ENCODE measurements at places on chromosomes 2 and 18.

DNA sequence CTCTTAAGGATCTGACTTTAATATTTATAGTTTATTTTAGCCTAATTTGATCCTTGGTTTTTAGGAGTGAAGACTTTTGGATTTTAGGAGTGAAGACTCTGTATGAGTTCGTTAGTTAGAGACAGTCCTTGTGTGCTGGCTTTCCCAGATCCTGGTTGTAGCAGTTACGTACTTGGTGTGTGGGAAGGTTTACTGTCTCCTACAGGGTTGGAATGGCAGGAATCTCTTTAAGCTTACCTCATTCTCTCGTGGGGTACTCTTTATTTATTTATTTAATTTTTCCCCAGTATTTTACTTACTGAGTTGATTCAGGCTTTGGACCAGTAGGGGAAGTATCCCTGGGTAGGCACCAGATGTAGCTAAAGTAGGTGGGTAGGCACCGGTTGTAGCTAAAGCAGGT lies 1.8 kb upstream of the CXCR2 start:
- DNase-seq = no peak

DNA sequence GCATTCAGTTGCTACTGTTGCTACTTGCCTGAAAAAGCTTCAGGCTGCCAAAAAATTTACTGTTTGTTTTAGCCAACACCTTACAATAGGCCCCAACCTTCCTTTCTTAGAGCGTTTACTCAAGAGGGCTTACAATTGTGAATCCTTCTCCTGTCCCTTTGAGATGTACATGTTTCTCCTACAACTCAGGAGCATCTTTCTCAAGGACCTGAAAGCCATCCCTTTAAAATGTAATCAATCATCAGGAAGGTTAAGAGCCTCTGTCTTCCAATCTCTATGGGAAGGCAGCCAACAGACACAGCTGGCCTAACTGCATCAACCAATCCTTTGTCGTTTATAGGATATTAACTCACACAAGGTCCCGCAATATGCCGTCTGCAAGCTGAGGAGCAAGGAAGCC lies 3.4 kb upstream of the IER3IP1 start:
- no peak for DNase-seq

GRCh38 chr18:51739044-51739666 lies 541.7 kb upstream of the MEX3C start:
- DNase-seq = no peak

- peak; percentile 54 for DNase-seq
Measured at GRCh38 chr2:213220967-213221603, 63.2 kb upstream of the SPAG16 start.

DNA sequence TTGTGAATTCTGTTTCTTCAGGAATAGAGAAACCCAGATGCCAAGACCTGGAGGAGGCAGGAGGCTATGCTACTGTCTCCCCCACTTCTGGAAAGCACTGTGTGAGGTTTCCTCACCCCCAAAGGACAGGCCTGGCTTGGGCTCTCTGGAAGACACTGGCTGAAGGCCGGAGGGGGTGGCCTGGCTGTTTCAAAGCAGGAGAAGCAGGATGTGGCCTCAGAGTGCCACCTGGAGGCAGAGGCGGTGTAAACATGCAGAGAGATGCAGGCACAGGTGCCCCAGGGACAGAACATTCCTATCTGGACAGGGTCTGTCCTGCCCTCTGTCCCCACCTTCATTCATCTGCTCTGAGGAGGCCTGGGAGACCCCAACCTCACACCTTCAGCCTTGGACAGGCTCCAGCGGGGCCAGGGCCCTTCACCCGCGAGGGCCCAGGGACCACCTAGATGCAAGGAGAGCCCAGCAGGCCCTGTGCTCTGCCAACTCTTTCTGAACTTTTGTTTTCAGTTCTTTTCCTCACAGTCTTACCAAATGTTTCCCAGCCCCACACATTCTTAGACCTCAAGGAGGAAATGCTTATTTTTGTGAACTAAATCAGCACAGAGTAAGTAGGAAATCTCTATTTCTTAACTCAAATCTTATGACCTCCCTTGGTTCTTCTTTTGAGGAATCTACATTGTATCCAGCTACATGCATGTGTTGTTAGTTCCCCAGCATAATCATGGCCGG lies 79.2 kb downstream of the LONRF2 start:
- peak; percentile 84 for DNase-seq

GRCh38 chr2:174563530-174564282 lies 33.9 kb downstream of the WIPF1 start:
- DNase-seq = no peak

- peak; percentile 6 for DNase-seq
Measured at GRCh38 chr2:105361102-105361889, 24.0 kb downstream of the C2orf49 start.

DNA sequence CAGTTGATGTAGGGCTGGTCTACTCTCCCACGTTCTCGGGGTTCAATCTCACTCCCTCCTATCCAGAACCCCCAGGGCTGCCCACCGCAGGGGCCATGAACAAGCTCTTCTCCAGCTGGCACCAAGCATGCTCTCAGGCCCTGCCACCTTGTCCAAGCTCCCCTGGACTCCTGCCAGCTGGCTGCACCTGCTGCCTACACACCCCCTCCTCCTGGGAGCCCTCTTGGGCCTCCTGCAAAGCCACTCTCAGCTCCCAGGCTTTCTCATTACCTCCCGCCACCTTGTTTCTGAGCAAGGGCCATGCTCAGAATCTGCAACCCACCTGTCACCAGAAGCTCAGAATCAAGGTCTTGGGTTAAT lies 56.0 kb downstream of the HDAC4 start:
- DNase-seq = no peak

DNA sequence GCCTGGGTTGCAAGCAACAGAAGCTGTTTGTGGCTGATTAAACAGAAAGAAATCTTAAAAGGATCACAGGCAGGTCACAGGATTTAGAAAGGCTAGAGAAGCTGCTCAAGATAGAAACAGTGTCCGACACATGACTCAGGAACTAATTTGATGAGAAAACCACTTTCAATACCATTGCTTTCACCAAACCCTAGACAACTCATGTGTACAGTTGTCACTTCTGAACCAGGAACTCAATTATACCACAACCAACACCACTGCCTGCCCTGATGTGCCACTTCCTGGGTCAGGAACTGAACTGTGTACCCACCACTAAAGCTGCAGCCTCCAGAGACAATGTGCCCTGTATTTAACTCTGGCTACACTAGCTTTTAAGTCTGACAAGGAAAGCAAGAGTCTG lies 56.0 kb downstream of the TMEM247 start:
- peak; percentile 39 for DNase-seq

DNA sequence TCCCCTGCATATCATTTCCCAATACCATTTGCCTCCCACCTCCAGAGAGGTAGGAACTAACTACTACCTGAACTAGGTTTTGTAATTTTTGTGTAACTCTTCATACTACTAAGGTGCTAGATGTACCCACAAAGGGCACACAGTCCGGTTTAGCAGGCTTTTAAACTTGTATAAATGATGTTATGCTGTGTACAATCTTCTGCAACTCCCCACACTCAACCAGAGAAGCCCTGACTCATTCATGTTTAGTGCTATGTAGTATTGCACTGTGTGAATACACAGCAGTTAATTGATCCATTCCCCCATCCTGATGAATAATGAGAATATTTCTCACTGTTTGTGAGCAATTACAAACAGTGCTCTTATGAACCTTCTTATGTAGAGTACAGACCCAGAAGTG lies 285.6 kb downstream of the SMAD2 start:
- no peak for DNase-seq

DNA sequence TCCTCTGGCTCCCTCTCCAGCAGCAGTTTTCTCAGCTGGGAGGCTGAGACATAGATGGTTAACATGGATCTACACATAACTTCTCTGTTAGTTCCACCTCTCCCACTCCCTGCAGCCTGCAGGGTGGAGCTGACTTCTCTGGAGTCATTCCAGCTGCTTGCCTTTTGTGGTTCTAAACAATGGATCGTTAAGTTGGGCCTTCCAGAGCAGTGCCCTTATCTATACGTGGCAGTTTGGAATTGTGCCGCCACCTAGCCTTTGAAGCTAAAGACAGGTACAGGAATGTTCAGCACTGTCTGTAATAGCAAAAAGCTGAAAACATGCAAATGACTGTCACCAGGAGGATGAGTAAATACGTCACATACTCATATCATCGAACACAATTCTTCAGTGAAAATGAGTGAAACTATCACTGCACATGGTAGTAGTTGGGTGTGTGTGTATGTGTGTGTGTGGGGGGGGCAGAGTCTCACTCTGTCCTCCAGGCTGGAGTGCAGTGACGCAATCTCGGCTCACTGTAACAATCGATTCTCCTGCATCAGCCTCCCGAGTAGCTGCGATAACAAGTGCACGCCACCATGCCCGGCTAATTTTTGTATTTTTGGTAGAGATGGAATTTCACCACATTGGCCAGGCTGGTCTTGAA lies 50.3 kb downstream of the SH2D6 start:
- DNase-seq = no peak

- no peak for DNase-seq
Measured at GRCh38 chr18:73805991-73806390, 341.6 kb downstream of the FBXO15 start.

GRCh38 chr2:148907085-148907785 lies 32.2 kb downstream of the KIF5C start:
- peak; percentile 22 for DNase-seq

- DNase-seq = no peak
Measured at GRCh38 chr2:10654069-10654468, 35.7 kb downstream of the NOL10 start.

GRCh38 chr2:53752385-53752784 lies 15.2 kb upstream of the CHAC2 start:
- no peak for DNase-seq

DNA sequence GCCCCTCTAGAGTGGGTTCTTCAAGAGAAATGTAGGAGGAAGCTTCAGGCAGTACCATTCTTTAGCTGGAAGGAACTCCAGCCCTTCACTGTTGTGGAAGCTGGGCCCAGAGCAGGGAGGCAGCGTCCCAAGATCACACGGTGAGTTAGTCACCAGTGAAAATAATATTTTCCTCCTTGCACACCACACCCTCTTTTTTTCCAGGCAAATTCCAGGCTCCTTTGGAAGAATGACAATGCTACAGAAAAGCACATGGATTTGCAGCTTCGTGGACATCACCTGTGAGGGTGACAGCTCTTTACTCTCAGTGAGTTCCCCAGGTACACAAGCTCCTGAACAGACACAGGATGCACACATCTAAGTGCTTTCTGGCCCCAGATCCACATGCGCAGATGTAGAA lies 157.1 kb downstream of the COL6A3 start:
- no peak for DNase-seq

DNA sequence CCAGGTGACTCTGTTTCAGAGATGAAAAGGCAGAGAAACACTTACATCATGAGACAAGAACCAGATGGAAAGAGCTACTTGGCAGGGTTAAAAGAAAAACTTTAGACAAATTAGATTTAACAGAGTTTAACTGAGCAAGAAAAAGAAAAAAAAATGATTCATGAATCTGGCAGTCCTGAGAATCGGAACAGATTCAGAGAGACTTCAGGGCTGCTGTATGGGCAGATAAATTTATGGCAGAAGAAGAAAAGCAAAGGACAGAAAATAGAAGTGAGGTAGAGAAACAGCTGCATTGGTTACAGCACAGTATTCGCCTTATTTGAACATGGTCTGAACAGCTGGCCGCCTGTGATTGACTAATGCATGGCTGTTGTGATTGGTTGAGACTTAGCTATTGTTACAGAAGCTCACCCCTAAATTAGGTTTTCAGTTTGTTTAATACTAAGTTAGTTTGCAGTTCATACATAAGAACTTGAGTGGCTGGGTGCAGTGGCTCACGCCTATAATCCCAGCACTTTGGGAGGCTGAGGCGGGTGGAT lies 43.0 kb upstream of the RHOB start:
- DNase-seq = no peak

DNA sequence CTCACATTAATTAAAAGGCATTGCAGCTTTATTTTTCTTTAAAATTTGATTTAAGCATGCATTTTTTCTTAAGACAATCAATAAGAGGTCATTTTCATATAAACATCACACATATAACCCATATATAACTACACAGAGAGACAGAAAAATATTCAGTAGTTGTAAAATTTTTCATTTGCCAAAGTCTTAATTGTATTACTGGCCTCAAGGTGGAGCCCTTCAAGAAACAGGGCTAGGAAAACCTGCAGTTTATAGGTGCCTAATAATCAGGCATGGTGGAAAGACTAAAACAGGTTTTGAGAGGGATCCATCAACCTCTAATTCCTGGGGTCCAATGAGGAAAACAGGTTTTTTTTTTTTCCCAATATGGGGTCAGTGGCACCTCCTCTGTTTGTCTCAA lies 71.3 kb upstream of the ZNF804A start:
- peak; percentile 20 for DNase-seq

- DNase-seq = no peak
Measured at GRCh38 chr18:26071725-26072124, 18.7 kb downstream of the SS18 start.

- DNase-seq = no peak
Measured at GRCh38 chr18:44961288-44961995, 280.8 kb downstream of the SETBP1 start.

DNA sequence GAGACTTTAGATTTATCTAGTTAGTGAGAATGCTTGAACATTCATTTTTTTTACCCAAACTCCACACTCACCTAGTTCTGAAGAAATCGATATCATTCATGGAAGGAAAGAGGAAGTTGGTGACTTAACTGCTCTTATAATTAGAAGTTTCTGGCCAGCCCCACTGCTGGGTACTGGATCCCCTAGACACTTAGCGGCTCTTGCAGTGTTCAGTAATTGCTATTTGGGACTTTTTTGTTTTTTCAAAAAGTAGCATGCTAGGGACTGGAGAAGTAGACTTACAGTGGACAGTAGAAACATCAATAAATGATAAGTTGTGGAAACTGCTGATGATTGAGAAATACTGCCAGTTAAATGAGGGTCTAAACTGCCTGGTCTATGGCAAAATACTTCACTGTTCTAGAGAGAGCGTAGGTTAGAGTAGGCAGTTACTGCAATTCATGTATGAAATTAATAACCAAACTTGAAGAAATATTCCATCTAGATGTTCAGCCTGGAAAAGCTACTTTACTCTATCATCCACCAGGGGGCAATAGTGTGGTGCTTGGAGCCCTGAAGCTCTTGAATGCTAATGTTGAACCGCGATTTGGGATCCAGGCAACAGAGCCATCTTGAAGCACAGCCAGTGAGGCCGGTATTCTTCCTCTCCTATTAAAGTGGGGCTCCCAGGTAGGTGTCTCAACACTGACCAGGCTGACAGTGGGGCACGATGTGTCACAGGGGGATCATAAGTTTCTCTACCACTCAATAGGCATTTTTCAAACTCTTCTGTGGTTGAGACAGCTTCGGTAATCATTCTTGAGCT lies 146.1 kb upstream of the SESTD1 start:
- DNase-seq = peak; percentile 85

DNA sequence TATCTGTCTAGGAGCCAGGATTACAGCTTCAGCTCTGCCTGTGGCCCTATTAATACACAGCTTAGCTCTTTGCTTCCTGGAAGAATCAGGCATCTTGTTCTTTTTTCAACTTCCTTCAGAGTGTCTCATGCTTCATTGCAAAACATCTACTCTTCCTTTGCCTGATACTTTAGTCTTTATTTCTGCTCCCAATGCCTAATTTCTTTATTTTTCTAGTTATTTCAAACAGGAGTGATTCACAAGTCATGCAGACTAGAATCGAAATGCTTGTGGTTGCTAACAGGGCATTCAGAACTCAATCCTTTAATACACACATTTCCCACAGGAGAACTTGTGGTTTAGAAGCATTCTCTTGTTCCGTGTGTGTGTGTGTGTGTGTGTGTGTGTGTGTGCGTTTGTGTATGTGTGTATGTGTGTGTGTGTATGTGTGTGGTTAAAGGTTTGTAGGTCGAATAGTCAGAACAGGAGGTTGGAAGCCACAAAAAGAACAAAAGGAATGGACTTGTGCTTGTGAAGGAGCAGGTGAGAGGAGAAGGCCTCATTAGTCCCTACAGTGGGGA lies 28.3 kb upstream of the INSIG2 start:
- DNase-seq = no peak

GRCh38 chr2:29810956-29811355 lies 110.4 kb downstream of the ALK start:
- DNase-seq = no peak
